NCI-H226 (cell line): ENCODE measurements at places on chromosomes 3 and 15.

DNA sequence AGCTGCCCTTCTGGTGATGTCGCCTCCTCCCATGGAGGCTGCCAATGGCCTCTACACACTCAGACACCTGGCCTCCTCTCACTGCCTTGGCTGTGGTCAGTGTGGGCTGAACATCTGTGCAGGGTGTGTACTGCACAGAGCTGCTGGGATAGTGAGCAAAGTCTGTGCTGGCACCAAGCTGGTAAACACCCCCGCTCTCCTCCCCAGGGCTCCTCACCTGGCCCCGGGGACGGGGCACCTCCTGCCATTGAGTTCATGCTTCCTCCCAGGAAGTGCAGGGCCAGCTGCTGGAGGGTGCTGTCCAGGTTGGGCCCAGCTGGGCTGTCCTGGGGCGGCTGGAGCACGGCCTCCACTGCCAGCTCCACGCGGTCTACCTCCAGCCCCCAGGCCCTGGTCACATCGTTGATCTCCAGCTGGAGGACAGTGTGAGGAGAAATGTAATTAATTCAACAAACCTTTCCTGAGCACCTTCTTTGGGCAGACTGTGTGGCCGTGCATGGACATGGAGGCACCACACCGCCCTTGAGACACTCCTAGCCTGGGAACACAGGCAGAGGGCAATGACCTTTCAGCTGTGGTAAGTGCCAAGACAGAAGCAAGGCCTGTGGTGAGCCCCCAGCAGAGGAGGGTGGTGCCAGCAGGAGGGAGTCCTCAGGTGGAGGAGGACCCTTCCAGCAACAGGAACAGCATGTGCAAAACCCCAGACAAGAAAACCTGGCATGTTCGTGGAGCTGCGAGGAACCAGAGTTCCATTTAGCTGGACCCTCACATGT is 6.8 kb downstream of the STOML1 start:
- DNase-seq, result peak; percentile 88

DNA sequence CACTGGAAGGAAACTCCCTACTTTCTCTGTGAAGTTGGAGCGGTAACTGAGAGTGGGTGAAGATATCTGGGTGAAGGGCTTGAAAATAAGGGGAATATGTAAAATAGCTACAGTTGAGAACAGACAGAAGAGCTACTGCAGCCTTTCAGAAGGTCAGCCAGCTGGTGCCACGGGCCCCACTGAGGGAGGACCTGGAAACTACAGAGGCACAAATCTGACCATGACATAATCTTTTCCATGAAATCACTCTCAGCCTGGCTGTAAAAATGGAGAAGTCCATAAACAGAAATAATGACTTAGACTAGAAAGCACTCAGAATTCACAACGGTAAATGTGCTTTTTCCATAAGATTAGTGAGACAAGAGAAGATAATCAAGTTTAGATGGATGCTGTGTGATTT is 46.4 kb downstream of the ST3GAL6 start:
- DNase-seq, result no peak

DNA sequence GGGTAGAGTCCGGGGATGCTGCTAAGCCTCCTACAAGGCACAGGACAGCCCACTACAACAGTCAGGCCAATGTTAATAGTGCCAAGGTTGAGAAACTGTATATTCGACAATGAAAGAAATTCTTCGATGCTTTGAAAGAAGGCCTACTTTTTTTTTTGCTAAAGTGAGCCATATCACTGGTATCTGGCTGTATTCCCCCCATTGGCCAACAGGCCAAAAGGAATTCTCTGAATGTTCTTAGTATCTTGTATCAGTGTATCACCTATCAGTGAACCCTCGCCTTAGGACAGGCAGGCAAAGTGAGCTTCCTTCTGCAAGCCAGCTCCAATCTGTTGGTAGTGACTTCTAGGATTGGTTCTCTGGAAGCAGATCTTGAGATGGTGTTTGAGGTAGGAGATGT is 74.2 kb downstream of the SNTN start:
- peak; percentile 62 for DNase-seq

DNA sequence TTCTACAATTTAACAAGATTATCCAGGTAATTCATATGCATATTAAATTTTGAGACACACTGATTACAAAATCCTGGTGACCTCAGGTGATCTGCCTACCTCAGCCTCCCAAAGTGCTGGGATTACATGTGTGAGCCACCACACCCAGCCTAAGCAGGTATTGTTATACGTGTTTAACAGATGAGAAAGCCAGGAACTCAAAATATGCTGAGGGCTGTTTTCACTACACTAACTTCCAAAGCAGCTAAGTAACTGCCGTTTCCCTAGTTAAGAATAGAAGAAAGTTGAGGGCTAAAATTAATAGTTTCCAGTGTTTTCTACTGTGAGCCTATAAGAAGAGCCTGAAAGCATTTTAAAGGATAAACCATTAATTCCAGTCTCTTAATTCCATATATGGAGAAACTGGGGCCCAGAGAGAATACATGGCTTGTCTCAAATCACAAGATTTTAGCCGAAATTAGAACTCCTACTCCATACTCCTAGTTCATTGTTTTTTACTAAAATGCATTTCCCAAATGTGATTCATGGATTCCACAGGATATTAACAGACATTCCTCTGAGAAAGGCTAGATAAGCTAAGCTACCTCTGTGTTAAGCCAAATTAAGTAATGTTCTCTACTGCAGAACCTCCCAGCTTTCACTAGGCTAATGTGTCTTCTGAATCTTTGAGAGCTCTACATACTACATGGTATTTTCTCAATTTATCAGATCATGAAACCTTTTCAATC is 17.0 kb upstream of the AVEN start:
- DNase-seq, result peak; percentile 73

DNA sequence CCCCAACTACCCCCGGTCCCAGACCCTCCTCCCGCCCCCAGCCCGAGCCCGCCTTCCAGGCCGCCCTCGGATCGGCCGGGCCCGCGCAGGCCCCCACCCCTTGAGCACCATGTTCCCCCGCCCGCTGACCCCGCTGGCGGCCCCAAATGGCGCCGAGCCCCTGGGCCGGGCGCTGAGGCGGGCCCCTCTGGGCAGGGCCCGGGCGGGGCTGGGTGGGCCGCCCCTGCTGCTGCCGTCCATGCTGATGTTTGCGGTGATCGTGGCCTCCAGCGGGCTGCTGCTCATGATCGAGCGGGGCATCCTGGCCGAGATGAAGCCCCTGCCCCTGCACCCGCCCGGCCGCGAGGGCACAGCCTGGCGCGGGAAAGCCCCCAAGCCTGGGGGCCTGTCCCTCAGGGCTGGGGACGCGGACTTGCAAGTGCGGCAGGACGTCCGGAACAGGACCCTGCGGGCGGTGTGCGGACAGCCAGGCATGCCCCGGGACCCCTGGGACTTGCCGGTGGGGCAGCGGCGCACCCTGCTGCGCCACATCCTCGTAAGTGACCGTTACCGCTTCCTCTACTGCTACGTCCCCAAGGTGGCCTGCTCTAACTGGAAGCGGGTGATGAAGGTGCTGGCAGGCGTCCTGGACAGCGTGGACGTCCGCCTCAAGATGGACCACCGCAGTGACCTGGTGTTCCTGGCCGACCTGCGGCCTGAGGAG is 472 bp downstream of the CHST14 start:
- no peak for DNase-seq

GRCh38 chr3:139627759-139628158 is 50.0 kb downstream of the NMNAT3 start:
- DNase-seq, result no peak

DNA sequence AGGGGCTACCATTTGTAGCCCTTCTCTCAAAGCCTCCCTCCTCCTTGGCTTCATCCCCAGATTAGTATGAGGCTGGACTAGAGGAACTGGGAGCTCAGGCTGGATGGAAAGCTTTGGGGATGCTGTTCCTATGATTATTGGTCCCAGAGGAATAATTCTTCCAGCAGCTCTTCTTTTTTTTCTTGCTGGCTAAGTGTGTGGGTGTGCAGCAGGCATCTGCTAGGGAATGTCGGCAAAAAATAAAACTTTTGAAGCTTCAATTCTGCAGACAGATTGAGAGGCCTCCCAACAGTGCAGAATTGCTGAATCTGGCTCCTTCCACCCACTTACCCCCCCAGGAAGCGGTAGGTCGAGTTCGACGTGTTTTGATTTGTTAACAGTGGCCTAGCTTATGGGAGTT is 138.5 kb upstream of the ANKRD28 start:
- no peak for DNase-seq

GRCh38 chr3:13415997-13416793 is 3.9 kb downstream of the NUP210 start:
- no peak for DNase-seq

- no peak for DNase-seq
Measured at GRCh38 chr15:89806210-89806558, 8.5 kb downstream of the ANPEP start.

GRCh38 chr3:8441969-8442559 is 59.6 kb upstream of the LMCD1 start:
- DNase-seq, result peak; percentile 70

DNA sequence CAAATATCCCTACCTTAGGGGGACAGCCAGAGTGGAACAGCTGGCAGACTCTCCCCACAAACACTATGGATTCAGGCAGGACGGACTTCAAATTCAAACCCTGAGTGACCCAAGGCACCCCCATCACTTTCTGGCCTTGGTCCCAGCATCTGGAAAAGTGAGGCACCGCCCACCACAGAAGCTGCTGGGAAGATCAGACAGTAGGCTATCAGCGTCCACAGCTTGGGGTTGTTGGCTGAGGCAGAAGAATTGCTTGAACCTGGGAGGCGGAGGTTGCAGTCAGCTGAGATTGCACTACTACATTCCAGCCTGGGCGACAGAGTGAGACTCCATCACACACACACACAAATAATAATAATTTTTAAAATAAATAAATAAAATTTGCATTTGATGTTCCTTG is 8.5 kb downstream of the PFKFB4 start:
- no peak for DNase-seq

- no peak for DNase-seq
Measured at GRCh38 chr15:73684581-73685455, 635 bp downstream of the CD276 start.

DNA sequence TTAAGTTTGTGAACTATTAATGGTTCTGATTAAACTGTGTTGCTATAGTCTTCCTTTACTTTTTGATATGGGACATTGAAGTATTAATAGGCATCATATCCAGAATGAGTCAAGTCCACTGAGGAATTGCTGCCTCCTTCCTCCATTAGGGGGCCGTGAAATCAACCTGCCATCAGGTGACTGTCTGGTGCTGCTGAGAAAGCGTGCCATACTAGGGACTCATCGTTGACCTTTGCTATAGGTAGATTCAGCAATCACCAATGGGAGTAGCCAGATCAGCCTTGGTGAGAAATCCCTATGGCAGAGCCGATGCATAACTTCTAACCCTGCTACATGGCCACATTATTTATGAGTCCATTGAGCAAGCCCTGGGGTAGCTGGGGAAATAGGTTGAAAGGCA is 30.1 kb upstream of the SLC28A2 start:
- no peak for DNase-seq

DNA sequence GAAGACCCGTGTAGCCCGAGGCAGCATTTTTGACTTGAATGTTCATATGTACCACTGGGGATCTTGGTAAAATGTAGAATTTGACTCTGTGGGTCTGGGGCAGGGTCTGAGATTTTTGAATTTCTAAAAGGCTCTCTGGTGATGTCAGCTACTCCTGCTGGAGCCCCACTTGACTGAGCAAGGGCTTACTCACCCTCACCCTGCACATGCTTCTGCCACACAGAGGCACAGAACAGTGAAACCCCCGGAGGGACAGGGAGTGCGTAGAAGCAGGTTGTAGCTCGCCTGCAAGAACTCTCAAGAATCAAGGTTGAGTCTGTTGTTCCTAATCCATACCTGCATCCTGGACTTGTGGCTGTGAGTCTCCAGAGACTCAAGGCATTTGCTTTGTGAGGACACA is 41.1 kb downstream of the SLCO3A1 start:
- DNase-seq, result no peak

- DNase-seq, result no peak
Measured at GRCh38 chr15:93327364-93327763, 238.4 kb upstream of the RGMA start.

- DNase-seq, result no peak
Measured at GRCh38 chr15:101406036-101406435, 83.5 kb downstream of the PCSK6 start.

- no peak for DNase-seq
Measured at GRCh38 chr3:128481438-128481942, 11.5 kb downstream of the GATA2 start.

DNA sequence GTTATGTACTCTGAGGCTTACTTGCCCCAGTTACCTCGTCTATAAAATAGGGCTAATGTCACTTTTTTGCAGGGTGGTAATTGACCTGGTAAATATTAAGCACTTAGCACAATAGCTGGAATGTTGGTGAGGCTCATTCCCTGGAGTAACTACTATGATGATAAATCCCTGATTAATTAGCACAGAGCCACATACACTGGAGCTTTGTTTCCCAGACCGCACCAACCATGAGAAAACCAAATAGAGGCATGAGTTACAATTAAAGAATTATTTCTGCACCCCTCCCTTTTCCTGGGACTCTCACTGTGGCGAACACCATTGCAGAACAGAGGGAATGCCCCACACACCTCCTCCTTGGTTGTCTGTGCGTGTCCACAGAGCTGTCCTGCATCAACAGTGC is 76.6 kb upstream of the CPOX start:
- DNase-seq, result no peak

DNA sequence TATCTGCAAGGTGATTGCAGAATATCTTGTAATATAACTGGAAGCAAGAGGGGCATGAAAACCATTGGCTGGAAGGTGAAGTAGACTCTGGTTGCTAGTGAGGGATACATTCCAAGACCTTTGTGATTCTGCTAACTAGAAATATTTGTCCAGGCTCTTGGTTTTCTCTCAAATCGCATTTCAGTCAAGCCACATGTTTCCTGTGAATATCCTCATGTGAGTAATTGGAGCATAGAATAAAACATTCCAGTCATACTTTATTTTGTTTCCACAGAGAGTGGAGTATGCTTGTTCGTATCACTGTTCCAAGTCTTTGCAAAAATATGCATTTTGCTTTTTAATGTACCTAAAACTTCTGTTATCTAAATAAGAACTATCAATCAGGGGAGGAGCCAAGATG is 850.0 kb downstream of the EPHA3 start:
- DNase-seq, result no peak

GRCh38 chr15:59532770-59533379 is 78.7 kb upstream of the GCNT3 start:
- DNase-seq, result no peak
